ENCODE measurements at places on chromosomes 5 and 9.

DNA sequence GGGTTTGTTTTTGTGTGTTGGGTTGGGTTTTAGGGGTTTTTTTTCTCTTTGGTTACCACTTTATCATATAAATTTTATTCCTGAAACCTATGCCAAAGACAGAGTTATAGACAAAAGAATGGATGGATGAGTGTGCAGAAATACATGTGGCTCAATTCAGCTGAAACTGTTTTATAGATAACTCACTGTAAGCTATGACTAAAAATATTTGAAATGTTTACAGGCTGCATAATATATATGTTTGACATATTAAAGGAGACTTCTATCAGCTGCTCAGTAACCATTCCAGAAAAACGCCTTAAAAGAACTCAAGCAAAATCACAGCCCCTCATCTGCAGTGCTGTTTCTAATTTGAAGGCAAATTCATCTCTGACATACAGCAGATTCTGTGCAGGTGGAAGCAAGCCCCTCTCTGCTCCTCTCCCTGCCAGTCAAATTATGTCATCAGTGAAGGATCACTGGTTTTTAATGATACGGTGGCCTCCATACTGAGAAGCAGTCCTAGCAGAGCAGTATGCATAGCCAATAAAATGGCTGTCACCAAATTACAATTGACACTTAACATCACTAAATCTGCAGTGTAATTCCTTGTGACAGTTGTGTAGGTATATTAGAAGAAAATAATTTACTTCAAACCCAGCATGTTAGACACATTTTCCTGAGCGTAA lies 301.6 kb downstream of the NR2F1-AS1 start:
- DNase-seq, result no peak

- no peak for DNase-seq
These were observed 7.8 kb upstream of the RXRA start for GRCh38 chr9:134318481-134318891.

DNA sequence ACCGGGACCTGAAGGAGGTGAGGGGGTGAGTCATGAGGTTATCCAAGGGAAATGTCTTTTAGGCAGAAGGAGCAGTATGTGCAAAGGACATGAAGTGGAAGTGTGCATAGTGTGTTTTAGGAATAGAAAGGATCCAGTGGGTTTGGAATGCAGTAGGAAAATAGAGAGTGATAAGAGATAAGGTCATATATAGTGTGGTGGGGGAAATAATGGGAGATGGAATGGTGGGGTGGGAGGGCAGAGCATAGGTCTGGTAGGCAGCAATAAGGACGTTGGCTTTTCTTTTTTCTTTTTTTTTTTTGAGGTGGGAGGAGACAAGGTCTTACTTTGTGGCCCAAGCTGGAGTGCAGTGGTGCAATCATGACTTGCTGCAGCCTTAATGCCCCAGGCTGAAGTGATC lies 17.8 kb downstream of the SNX24 start:
- DNase-seq, result no peak

GRCh38 chr5:136210259-136210658 lies 17.3 kb upstream of the SMIM32 start:
- DNase-seq, result no peak

DNA sequence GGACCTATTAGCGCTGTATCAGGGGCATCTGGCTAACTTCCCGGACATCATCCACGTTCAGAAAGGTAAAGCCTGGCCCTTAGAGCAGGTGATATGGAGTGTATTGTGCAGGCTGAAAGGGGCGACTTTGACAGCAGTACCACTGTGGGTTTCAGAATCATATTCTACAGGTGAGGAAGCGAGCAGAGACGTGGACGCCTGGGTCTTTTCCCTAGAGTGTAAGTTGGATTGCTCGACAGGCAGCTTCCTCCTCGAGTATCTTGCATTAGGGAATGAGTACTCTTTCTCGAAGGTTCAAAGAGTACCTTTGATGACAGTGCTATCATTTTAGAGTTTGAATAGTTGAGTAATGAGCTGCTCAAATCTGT lies 1.9 kb downstream of the SNX18 start:
- DNase-seq, result no peak

DNA sequence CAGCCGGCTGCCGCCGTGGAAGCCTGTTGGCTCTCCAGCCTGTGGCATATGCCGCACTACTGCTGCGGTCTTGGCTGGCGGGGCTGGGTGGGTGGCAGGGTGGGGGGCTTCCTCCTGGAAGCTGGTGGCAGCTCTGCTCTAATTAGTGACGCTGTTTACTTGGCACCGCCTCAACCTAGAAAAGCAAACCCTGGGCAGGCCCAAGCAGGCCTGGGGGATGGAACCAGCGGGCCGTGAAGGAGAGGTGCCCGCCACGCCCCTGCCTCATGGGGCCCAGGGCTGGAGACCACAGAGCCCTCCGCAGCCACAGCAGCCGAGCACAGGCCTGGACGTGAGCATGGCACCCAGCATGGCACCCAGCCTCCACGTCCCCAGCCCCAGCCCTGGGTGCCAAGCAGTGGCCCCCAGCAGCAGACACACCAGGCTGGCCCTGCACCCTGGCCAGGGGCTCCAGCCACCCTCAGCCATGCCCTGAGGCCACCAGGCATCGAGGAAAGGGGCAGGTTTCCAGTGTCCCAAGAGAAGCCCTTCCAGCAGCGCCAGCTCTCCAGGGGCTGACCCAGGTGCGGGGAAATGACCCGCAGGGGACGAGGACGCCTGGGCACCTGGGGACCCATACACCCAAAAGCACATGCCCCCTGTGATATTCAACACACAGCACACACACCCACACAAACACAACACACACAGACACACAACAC lies 5.4 kb upstream of the CCDC187 start:
- DNase-seq, result no peak

DNA sequence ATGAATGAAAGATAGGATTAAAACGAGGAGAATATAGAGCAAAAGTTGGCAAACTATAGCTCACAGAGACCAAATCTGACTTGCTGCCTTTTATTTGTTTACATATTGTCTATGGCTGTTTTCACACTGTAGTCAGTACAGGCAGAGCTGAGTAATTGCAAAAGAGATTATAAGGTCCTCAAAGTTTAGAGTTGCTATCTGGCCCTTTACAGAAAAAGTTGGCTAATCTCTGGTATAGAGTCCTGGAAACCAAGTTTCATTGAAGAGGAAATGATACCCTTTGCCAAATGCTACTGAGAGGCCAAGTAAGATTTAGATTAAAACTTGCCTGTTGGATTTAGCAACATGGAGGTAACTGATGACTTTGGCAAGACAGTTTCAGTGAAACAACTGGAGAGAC lies 36.0 kb downstream of the LYRM7 start:
- no peak for DNase-seq

DNA sequence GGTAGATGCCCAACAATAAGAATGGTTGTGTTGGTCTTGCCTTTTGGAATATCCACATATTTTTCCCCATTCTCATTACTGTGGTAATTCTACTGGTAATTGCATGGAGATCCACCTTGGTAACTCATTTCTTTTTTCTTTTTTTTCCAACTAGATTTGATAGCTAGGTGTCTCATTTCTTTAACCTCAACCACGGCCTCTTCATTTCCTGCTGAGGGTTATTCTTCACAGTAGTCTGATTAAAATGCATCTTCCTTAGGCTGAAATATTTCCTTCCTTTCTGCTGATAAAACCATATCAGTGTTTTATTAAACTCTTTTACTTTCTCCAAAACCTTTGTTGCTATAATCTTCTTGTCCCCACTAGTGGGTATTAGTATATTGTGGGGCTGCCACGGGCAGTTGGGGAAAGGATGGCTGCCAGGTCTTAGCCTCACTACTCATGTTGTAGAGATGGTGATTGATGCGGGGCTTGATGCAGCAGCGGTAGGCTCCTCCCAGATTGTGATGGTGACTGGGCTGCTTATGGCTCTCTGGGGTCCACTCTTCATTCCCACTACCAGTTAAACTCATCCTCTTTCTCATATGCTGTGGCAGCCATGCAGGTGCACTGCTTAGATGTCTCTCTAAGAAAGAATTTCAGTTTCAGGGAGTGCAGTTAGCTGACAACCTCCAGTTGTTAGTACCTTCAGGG lies 35.9 kb downstream of the KIF2A start:
- no peak for DNase-seq

GRCh38 chr5:136538534-136538933 lies 173.2 kb upstream of the TRPC7 start:
- no peak for DNase-seq

- DNase-seq, result no peak
These were observed 240.3 kb downstream of the AGTPBP1 start for GRCh38 chr9:85501456-85501855.

DNA sequence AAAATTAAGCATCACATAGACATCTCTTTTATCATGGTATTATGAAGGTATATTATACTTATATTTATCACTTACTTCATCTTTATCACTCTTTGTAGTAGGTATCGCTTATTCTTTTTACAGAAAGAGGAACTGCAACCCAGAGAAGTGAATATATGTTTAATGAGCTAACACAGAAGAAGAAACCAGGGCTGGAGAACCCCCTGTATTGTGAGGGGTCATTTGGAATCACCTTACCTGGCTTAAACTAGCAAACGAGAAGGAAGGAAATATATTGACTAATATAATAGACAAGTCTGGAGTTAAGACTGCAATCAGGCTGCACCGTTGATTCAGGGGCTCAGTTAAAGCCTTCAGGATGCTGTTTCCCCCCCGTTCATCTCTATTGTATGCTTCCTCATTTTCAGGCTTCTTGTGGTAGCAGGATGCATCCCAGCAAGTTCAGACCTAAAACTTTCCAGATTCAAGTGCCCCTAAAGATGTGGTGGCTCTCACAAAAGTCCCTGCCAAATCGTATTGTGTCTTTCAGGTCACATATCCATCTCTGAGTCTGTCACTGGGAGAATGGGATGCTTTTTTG lies 146.4 kb downstream of the GCNT1 start:
- DNase-seq, result no peak

GRCh38 chr5:102700120-102700831 lies 54.8 kb upstream of the PAM start:
- no peak for DNase-seq

DNA sequence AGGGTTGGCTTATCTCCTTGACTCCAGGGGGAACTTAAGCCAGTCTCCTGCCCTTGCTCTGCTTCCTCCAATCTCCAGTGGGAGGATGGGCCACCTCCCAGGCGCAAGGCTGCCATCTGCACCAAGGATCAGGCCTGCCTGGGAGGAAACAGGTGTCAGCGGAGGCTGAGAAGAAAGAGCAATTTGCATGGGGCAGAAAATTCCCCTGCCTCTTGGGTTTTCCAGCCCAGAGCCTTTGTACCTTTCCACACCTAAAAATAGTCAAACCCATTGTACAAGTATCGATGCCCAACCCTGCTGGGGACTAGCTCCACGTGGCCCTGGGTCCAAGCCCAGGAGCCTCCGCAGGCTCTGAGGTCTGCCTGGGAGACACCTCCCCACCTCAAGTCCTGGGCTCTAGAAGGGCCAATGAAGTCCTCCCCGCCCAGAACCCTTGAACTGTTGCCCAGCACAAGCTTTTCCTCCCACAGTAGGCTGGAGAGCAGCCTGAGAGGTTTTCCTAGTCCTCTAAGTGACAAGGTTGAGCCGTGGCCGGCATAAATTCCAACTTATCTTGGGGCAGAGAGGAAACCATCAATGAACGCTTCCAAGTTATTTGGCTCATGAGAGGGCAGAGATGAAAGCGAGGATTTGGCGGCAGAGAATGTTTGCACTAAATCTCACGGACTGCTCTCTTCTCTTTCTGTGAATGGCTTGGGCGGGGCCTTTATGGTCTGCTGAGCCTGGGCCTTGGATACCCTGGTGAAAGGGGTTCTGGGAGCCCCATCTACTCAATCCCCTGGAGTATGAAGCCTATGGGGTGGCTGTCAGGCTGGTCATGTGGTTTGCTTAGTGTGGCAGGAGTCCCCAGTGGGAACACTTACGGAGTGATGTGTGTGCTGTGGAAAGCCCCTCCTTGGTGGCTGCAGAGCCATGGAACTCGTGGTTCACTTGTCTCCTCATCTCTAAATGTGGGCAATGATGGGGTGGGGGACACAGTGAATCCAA lies 15.6 kb downstream of the JADE2 start:
- DNase-seq, result no peak

DNA sequence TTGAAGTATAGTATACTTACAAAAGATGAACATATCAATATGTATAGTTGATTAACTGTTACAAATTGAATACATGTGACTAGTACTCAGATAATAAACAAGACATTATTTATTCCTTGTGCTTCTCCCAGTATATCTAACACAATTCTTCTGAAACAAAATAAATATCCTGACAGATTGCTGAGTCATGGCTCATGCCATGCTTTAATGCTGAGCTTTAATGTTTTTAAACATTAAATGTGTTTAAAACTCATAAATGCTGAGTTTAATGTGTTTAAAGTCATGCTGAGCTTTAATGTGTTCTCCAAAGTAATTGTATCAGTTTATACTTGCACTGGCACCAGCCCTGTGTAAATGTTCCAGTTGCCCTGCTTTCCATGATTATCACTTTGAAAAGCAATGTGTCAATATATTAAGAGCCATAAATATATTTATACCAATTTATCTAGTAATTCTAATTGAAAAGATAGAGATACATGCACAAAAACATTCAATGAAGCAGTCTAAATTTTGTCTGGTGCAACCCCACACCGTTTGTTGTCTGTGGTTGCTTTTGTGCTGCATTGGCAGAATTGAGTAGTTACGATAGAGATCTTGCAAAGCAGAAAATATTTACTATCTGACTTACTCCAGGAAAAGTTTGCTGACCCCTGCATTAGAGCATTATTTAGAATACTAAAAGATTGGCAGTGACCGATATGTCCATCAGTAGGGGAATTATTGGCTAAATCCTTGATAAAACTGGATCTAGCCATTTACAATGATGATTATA lies 15.7 kb downstream of the KIAA1958 start:
- no peak for DNase-seq

DNA sequence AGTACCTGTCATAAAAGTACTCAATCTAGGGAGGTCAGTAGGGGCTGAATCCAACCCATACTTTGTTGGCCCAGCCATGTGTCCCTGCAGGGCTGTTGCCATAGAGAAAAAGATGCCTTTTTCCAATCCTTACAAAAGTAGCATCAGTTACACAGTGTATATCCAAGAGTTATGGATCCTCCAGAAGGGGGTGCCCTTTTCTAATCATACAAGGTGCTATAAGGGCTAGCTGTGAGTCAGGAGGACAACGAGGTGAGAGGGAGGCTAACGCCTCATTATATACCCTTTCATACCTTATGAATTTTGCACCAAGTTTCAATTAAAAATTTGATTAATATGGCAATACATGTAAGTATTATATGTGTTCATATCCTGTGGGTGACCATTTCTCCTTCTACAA lies 4.8 kb downstream of the KIAA0825 start:
- DNase-seq, result no peak

GRCh38 chr5:77423022-77423750 lies 68.9 kb downstream of the WDR41 start:
- DNase-seq, result no peak

- DNase-seq, result no peak
These were observed 37.1 kb downstream of the GLIS3 start for GRCh38 chr9:4262735-4263141.

DNA sequence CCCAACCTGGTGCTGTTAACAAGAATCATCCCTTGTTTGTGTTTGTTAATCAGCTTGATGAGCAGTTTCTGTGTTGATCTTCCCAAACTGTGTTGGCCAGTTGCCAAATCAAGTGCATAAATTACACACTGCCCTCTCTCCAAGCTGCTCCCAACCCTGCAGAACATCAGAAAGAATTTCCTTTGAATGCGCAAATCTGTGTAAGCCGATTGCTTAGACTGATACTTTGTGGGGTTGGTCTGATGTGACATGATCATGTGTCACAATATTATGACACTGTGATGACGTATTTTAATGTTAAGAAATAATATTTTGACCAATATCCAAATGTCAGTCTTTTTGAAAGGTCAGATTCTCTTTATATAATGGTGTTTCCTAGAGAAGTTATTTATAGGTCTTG lies 766.4 kb upstream of the WWC1 start:
- DNase-seq, result no peak

Measured in stimulated activated naive CD4-positive, alpha-beta T cell treated with Interleukin-2 at 50 U/mL for 16 hours (primary cell).